ENCODE measurements at places on chromosomes 3 and 15.

DNA sequence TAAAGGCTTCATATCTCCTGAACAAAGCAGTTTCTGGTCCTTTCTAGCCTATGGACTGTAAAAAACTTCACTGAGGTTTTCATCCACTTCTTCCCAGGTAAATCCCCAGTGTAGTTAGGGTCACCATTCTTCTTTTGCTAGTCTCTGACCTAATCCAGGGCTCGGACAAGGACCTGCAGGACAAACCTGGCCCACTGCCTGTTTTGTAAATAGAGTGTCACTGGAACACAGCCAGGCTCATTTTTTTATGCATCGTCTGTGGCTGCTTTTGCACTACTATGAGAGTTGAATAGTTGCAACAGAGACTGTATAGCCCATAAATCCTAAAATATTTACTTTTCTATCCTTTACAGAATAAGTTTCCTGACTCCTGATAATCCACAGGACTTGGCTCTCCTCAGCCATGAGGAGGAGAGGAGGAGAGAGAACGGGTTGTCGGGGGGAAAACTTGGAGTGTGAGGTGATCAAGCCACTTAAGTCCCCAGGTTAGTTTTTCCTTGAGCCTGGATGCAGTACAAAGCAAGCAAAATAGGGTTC is 29.0 kb downstream of the CCR3 start:
- no peak for DNase-seq

- no peak for DNase-seq
Measured at GRCh38 chr3:126130981-126131745, 47.2 kb upstream of the SLC41A3 start.

DNA sequence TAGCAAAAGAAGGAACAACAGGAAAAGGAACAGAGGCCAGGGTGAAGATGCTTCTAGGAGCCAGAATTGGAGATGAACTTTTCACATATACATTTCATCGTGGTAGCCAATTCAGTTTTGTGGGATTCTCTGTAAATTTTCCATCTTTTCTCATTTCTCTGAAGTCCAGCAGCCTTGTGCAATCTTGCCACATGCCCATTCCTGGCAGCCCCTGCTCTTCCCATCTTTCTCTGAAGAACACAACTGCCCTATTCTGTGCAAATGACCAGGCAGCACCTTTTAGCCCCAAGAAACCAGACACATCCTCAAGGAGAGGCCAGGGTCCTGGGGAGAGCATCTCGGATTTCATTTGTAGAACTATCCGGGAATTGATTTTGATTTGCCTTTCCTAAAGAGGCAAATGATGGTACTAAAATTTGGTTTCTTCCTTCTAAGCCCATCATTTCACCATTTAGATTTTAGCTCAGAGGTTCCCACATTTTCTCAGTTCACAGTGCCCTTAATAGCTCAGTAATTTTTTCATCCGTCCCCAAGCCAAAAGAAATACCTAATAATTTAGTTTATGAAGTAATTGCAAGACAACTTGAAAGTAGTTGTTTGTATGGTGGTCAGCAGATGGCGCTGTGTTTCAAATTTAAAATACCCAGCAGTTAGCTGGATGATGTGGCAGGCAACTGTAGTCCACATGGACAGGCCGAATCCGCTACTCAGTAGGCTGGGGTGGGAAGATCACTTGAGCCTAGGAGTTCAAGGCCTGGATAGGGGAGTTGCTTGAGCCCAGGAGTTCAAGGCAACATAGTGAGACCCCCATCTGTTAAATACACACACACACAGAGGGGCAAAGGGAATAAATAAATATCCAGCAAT is 61.3 kb upstream of the ACKR4 start:
- DNase-seq = peak; percentile 95

- no peak for DNase-seq
Measured at GRCh38 chr3:54538346-54538745, 389.5 kb downstream of the LRTM1 start.

DNA sequence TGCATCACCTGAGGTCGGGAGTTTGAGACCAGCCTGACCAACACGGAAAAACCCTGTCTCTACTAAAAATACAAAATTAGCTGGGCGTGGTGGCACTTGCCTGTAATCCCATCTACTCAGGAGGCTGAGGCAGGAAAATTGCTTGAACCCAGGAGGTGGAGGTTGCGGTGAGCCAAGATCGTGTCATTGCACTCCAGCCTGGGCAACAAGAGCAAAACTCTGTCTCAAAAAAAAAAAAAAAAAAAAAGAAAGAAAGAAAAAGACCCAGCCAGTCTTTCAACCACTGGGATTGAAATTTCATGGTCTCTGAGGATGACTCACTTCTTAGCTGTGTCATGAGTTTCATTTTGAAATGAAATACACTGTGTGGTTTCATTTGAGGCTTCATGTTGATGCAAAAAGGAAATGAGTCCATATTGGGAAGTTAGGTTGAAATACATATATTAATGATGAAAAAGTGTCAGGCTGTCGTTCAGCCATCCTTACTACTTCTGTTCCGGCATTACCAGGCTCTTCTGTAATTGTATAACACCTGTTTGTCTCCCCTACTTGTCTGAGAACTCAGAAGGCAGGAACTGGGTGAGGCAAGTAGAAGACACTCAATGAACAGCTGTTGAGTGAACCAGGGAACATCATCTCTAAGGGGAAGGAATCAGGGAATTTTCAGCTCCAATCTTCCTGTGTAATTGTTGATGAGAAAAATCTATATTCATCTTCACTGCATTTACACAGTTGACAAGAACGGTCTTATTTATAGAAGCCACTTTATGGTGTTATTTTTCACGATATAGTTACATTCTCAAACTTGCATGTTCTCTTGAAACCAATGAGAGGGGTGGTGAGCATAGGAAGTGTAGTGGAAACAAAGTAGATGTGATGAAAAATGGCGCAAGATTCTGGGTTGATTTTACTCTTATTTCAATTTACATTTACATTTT is 87.4 kb downstream of the NFKBIZ start:
- peak; percentile 93 for DNase-seq

DNA sequence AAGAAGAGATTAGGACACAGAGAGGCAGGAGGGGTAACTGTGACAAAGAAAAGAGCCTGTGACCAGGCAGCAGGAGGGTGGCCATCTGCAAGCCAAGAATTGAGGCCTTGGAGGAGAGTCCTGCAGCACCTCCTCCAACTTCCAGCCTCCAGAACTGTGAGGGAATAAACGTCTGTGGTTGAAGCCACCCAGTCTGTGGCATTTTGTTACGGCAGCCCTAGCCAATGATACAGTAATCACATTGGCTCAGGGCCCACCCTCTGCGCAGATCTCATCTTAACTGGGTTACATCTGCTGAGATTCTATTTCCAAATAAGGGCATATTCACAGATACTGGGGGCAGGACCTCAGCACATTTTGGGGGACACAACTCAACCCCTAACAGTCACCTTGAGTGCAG is 11.3 kb downstream of the SELENOS start:
- DNase-seq = peak; percentile 38

DNA sequence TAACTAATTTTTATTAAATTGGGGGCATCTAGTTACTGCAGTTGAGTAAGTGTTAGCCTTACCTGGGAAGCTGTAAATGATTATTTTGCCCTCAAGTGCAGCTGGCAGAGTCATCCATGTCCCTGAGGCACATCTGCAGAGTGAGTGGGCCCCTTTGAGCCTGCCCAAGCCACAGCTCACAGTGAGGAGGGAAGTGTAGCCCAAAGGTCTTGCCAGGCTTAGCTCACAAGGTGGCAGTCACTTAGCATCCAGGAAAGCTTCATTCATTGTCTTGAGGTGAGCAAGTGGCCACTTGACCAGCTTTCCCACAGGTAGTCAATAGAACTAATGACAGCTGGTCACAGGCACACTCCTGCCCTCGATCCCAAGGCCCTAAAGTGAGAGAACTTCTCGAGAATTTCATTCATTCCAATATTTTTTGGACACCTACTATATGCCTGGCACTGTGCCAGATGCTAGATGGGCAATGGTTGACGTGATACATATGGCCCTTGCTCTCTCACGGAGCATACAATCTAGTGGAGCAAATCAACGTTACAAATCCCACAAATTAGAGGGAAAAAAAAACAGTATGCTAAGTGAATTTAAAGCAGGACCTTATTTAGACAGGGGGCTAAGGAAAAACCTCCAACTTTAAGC is 163.3 kb upstream of the IL12A start:
- no peak for DNase-seq

DNA sequence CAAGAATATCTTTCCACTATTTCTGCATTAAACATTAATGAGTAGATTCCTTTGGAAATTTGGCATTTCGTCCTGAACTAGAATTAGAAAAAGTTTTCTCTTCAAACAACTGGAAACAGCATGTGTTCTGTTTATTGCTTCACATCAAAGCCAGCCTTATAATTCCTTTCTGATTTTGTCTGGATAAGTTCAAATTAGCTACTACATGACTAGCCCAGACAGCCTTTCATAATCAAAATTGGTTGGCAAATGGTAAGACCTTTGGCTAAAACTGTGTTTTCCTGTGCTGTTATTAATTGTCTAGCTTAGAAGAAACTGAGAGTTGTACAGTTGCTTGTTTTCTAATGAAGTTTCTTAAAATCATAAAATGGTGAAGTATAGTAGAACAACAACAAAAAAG is 52.7 kb upstream of the P3H2 start:
- peak; percentile 39 for DNase-seq

DNA sequence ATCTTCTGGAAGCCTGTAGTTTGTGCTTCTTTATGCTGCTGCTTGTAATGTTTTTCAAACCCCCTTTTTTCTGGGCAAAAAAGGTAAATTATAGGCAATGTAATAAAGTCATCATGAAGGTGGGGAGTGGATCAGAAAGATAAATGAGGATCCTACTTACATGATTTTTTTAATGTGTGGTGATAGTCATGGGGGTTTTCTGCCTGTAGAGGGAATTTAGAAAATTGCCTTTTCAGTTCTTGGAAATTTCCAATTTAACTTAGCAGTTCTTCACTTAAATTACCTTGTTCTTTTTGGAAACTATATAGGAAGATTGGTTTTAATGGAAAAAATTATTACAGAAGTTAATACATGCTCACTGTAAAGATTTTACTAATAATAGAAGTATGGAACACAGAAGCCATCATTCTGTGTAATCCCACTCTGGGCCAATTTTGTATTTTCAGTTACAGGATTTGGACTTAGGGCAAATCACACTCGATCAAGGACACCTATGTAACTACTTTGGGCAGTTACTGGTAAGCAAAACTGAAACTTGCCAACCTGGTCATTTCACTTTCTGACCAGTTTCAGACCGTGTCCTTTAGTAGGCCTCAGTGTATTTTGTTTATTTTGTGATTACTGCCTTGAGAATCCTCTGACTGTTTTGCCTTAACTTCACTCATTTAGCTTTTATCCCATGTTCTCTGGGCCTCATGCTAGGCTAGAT is 10.5 kb upstream of the SCAANT1 start:
- DNase-seq = no peak
